ENCODE measurements at places on chromosomes 3 and 15.

DNA sequence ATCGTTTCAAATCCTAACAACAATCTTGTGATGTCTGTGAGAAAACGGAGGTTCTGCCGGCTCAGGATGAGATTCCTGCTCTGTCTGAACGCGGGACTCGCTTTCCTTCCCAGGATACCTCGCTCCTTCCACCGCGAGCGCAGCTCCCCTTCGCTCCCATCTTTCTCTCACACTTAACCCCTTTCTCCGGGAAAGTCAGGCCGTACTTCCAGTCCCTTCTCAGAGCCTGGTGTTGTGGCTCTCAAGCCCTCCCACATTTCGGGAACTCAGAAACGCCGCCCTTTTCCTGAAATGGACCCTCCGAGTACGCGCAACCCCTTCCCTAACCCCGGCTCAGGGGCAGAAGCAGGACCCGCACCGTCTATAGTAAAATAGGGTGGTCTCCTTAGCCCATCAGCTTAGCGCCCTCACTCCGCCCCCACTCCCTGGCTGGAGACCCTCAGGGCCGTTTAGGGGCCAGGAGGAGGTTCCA lies 378 bp upstream of the FEM1B start:
- peak; percentile 81 for DNase-seq

GRCh38 chr15:85597155-85597815 lies 197.4 kb downstream of the KLHL25 start:
- no peak for DNase-seq

DNA sequence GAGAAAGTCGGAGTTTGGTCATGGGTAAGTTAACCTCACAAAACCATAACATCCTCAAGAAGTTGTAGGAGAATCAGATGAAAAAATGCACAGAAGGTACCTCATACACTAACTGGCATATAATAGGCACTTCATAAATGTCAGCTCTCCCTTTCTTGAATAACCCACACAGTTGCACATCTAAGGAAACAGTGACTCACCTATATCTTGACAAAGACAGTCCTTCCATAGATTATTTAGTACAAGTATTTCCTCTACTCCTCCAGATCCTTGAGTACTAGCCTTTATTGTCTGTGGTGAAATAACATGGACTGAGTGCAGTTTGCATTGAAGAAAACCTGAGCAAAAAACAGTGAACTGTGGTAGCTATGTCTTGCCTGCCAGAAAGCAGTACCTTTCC lies 46.6 kb downstream of the MAGI1 start:
- DNase-seq = no peak

- DNase-seq = no peak
Observed at GRCh38 chr3:141526709-141527108, 39.9 kb downstream of the RASA2 start.

DNA sequence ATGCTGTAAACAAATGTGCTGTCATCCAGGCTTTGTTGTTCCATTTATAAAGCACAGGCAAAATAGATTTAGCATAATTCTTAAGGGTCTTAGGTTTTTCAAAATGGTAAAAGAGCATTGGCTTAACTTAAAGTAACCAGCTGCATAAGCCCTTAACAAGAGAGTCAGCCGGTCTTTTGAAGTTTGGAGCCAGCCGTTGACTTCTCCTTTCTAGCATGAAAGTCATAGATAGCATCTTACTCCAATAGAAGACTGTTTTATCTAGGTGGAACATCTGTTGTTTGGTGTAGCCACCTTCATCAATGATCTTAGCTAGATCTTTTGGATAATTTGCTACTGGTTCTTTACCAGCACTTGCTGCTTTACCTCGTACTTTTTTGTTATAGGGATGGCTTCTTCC lies 297.5 kb upstream of the DCBLD2 start:
- no peak for DNase-seq

DNA sequence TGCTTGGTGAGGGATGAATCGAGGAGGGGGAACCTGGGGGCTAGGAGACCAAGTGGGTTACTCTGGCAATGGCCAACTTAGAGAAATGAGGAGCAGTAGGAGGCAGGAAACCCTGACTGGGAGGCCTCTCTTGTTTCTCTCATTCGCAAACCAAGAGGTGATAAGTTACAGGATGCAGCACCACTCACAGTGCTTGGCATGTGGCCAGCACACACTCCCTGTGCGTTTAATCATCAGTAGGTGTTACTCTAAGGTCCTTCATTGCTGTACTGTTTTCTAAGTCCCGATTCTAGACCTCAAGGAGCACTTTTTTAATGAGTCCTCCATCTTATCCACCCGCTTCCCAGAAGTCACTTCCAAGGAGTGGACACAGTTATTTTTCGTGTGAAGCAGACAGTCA lies 314.1 kb upstream of the TRIM42 start:
- no peak for DNase-seq

GRCh38 chr15:40340038-40340739 lies 550 bp downstream of the CCDC9B start:
- no peak for DNase-seq

DNA sequence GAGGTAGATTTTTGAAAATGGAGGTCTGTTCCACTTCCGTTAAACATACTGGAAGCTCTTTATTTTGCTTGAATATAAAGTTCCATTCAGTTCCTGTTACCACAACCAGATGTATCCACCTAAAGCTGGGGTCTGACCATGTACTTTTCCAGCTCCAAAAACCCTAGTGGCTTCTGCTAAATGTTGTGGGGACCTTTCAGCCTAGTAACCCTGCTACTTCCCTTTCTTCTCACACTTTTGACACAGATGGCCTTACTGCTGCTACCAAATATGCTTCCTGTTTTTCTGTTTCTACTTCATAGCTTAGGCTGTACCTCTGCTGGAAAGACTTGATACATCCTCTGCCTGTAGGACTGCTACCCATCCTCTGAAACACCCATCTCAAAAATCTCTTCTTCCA lies 87.8 kb downstream of the COL6A6 start:
- DNase-seq = no peak

GRCh38 chr15:90184119-90184785 lies 16.9 kb upstream of the SEMA4B start:
- DNase-seq = no peak

DNA sequence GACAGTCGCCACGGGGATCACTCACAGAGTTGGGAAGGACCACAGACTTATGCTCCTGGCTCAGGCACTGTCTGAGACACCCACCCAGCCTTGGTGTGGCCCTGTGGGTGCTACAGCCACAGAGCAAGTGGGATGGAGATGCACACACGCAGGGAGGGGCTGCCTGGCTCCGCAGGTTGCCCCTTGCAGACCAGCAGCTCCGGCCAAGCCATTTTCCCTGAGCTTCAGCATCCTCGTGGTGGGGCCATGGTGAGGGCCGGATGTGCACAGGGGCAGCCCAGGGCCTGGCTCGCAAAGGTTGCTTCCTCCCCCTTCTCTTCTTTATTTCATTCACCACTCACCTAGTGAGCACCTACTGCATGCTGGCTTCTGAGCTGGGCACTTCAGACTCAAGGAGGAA lies 55.4 kb upstream of the GRIP2 start:
- DNase-seq = no peak

Data from neural progenitor cell (in vitro differentiated cells).